ENCODE measurements at places on chromosomes 2 and 18.

GRCh38 chr2:43943323-43943722 lies 52.5 kb downstream of the LRPPRC start:
- DNase-seq, result no peak

GRCh38 chr2:28958689-28959088 lies 22.4 kb upstream of the TOGARAM2 start:
- peak; percentile 84 for DNase-seq

DNA sequence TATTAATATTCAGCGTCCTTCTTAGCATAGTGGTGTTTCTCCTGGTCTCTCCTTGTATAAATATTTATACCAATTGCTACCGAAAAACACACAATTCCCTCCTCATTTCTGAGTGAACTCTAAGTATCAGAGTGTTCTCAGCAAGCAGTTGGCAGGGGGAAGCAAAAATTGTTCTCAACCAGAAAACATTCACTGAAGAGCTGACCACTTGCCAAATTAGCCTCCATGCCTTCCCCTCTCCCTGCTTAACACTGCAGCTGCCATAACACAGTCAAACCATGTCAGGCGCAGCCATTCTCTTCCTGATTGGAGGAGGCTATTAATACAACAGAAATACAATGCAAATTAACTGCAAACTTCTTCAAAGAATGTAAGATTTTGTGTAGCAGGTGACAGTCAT lies 105.0 kb downstream of the COL6A3 start:
- DNase-seq, result no peak

DNA sequence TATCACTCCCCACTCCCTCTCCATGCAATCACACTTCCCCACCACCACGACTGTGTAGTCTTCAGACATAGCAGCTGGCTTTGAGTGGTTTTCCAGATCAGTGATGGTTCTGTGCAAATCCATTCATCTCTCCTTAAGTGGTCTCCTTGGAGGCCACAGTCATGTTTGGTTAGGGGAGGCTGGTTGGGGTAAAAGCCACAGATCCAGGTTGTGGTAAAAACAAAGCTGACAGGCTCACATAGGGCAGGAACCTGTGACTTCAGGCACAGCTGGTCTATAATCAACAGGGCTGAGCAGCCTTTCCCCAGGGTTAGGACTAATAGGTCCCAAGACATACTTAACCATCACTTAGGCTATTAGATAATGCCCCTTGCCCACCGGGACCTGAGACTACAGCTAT lies 46.2 kb upstream of the FZD7 start:
- DNase-seq, result no peak

GRCh38 chr2:157857881-157858280 lies 18.2 kb downstream of the ACVR1 start:
- DNase-seq, result no peak

GRCh38 chr2:135219226-135219625 lies 167.1 kb downstream of the RAB3GAP1 start:
- DNase-seq, result no peak

- DNase-seq, result peak; percentile 16
These were observed 582.1 kb upstream of the SETBP1 start for GRCh38 chr18:44098551-44099098.

GRCh38 chr2:69181806-69182427 lies 168.9 kb downstream of the ANTXR1 start:
- DNase-seq, result no peak

GRCh38 chr2:213016166-213016983 lies 135.0 kb downstream of the IKZF2 start:
- no peak for DNase-seq

GRCh38 chr2:205646680-205647079 lies 35.6 kb upstream of the NRP2 start:
- no peak for DNase-seq

DNA sequence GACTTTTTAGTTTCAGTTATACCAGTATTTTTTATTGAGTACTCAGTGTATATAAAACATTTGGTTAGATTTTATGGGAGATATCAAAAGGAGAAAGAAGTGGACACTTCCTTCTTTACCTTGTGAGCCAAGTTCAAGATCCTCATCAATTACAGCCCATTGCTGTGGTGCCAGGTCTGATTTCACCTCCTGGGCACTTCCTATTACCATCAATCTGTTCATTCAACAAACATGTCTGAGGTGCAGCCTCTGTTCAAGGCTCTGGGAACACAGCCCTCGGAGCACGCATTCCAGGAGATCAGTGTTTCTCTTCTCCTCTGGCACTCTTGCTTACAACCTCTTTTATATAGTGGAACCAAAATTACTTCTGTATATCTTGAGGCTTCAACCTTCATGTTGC lies 171.4 kb upstream of the ALPP start:
- DNase-seq, result no peak

- DNase-seq, result peak; percentile 86
These were observed 28.5 kb upstream of the DOCK10 start for GRCh38 chr2:225070811-225071210.

DNA sequence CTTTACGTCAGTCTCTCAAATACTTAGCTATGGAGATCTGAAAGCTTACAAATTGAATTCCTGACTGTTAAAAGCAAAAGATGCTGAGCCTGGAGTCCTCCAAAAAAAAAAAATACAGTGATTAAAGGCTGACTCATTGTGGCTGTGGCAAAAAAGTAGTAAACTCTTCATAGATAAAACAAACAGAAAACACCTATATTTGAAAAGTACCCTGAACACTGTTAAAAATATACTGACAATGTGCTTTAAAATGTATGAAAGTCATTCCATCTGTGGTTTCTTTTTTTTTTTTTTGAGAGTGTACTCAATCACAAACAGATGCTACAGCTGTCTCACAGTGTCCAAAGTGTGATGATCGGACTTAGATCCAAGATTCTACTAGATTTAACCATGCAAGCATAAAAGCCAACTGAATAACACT lies 267.6 kb upstream of the CYP26B1 start:
- no peak for DNase-seq

GRCh38 chr18:52667463-52668065 lies 327.6 kb downstream of the DCC start:
- no peak for DNase-seq

GRCh38 chr2:173126819-173127218 lies 51.2 kb downstream of the MAP3K20 start:
- no peak for DNase-seq

GRCh38 chr2:143410082-143410897 lies 281.1 kb downstream of the ARHGAP15 start:
- DNase-seq, result no peak

GRCh38 chr2:38483776-38484501 lies 106.9 kb upstream of the ATL2 start:
- no peak for DNase-seq

GRCh38 chr2:151297882-151298281 lies 8.4 kb upstream of the NMI start:
- no peak for DNase-seq

- DNase-seq, result no peak
These were observed 73.2 kb downstream of the TGFA start for GRCh38 chr2:70480468-70480867.

- DNase-seq, result peak; percentile 68
These were observed 113.8 kb downstream of the SH3RF3 start for GRCh38 chr2:109242654-109243331.

GRCh38 chr18:63315876-63316275 lies 3.7 kb downstream of the BCL2 start:
- no peak for DNase-seq

- DNase-seq, result no peak
These were observed 208.4 kb downstream of the MYCN start for GRCh38 chr2:16148632-16149348.

- DNase-seq, result no peak
These were observed 122.8 kb downstream of the PXDN start for GRCh38 chr2:1621501-1621900.

DNA sequence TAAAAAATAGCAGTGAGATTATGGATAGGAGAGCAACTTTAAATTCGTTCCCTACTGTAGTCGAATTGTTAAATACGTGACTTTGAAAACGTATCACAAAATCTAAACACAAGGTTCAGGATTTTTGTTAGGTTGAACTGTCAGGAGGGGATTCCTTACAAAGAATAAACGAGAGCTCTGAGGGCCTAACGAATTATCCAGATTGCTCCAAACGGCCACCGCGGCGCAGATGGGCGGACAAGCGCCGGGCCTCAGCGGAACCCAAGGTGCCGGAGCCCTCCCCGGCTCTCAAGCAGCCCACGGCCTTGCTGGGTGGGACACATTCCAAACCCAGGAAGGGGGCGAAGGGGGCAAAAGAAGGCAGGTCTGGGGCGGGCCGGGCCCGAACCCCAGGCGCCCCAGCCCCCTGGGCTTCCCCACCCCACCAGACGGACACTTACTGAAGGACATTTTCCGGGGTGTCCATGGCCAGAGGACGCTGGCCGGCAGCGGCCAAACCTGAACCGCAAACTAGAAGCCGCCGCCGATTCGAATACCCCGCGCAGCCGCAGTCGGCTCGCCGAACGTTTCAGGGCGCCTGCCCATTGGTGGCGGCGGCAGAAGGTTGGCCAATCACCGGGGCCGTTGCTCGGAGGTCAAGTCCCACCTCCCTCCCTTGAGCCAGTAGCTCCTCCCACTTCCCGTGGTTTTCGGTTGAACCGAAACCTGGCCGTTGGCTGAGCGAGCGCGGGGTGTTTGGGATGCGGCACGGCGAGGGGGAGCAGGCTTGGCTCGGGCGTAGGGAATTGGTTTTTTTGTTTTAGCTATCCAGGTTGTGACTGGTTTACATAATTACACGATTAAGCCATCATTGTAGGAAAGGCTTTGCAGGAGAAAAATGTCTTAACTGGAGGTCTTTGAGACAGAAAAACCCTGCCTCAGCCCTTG lies at the start of gene BUB1:
BUB1 (minus strand) TSS at position 534 of the 927 bp plus-strand sequence; CDS start at position 466, 68 bp downstream.
- DNase-seq, result peak; percentile 97

GRCh38 chr2:218000136-218000535 lies 2.7 kb downstream of the TNS1 start:
- DNase-seq, result no peak

Data from COLO829 (cell line).